Activated CD8-positive, alpha-beta memory T cell treated with anti-CD3 and anti-CD28 coated beads for 1 hour (primary cell): ENCODE measurements at places on chromosomes 16 and 17.

DNA sequence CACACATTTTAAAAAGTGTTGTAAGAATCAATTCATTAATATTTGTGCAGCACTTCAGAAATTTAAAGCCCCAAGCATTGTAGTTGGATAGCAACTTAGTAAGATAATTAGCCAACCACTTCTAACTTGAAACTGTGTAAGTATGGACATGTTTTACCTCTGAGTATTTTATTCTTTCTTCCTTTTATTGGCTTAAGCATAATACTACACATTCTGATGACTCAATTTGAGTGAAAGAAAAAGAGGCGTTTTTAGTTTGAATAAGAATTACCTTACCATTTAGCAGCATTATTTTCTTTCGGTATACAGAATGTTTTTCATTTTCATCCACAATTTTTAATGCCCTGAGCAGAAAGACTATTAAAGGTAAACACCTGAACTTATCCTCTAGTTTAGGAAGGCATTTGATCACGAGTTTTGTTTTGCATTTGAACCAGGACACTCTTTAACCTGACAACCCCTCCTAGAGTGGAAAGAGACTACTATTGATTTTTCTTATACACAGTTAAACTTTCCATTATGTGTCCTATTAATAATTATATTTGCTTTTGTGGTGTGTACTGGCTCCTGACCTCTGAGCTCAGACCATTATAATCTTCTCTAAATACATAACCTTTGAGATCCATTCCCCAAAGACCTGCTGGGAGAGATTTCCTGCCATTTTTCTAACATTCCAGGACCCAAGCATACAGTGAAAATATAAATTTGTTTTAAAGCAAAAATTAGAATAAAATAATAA is 9.2 kb downstream of the NACA2 start:
- no peak for DNase-seq

GRCh38 chr16:35792516-35793285 is 2333.3 kb downstream of the TP53TG3F start:
- DNase-seq = no peak

- peak; percentile 55 for DNase-seq
These were observed 219.3 kb upstream of the GSE1 start for GRCh38 chr16:85393674-85394451.

- no peak for DNase-seq
These were observed 178.6 kb downstream of the WWOX start for GRCh38 chr16:78278056-78278450.

DNA sequence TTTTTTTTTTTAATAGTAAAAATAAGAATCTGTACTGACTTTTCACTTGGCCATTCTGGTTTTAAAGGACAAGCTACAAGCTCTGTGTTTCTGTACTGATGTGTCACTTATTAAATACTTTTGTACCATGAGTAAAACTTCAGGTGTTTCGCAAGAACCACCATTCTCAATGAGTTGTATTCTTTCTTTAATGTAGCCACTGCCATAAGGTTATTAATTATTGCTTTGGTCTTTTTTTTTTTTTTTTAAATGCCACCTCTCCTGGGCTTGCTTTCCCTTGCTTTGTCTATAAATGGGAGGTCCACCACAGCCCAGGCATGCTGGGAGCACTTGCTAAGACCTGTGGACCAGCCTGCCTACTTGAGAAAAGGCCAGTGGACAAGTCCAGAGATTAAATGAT is 8.4 kb downstream of the ARL2BP start:
- DNase-seq = no peak
